ENCODE measurements at places on chromosomes 16 and 17.

DNA sequence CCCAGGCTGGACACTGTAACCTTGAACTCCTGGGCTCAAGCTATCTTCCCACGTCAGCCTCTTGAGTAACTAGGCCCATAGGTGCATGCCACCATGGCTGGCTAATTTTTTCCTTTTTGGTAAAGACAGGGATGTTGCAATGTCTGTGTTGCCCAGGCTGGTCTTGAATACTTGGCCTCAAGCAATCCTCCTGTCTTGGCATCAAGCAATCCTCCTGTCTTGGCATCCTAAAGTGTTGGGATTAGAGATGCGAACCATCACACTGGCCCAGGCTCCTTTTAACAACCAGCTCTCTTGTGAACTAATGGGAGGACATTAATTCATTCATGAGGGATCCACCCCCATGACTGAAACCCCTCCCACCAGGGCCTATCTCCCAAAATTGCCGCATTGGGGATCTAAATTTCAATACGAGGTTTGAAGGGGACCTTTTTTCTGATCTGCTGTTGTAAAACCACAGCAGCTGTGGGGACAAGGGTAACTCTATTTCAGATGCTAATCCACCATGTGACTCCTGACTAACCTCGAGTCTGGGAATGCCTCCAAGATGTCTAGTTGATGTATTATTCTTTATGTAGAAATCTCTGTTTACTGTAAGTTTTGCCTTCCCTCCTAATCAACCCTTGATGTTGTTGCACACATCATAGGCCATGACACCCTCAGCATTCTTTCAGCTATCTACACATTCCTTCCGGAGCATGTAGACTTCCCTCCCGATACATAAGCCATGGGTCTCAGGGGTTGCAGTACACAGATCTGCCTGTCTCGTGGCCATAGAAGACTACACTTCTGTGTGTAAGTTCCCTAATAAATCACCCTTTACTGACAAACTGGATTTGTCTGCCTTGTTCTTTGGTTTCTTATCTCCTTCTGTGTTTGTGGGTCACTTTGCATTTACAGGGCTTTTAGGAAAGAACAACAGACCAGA is 37.6 kb downstream of the RNF112 start:
- no peak for DNase-seq

DNA sequence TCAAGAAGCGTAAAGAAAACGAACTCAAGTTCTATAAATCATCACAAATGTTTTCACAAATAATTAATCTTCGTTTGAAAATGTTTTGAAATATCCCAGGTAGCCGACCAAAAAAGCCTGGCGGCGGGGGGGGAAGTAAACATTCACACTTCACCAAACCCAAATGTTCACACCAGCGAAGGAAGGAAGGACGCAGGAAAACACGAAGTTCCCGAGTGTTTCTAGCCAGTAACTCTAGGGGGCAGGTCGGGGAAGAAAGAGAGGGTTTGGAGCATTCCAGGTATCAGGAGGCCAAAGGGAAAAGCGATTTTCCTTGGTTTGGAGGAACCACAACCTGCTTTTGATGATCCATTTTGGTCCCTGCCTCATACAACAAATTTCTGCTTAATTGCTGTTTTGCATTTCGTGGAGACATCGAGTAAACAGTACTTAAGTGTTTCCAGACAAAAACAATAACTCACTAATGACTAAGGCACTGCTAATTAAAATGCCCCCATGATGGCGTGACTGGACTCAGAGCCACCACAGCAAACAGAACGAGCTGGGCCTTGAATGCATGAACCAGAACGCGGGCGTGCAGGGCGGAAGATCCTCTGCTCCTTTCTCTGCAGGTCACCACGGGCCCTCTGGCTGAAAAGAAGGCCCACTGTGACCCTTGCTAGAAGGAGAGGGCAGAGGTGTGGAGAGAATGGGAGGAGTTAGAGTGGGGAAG is 16.6 kb downstream of the ZFHX3 start:
- no peak for DNase-seq

GRCh38 chr17:60542071-60542470 is 16.0 kb upstream of the APPBP2 start:
- DNase-seq: no peak

DNA sequence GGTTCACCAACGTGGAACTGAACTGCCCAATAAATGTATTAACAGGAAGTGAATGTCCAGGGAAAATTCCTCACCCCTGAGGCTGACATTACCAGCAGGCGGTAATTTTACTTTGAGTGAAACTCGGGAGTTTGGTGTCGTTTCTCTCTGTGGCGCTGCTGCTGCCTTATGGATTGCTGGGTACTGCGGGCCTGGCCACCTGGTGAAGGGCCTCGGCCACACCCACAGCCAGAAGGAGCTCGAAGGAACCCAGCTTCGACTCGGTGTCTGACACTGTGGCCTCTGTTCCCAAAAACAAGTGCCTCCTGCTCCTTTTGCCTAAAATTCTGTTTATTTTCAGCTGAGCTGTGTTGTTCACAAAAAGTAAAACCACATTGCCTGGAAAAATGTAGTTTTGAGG is 115.0 kb downstream of the BANP start:
- DNase-seq: no peak

DNA sequence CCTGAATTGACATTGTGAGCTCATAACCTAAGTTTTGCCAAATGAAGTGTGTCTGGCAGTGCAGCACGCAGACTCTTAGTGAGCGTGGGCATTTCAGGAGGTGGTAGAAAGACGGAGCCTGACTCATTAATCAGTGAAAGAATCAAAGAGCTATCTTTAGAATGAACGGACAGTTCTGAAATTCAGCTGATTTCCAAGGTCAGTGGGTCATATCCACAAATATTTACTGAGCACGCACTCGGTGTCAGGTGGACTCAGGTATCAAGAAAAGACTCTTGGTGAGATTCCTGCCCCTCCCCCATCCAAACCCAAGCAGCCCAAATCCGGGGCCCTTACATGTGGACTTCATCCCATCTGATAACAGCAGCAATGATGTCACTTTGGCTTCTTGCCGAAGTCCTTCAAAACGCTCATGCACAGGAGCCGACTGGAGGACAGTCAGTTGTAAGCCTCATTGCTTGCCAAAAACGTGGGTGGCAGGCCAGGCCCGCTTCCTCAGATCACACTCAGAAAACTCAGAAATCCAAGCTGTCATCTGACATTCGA is 185.8 kb downstream of the HS3ST3A1 start:
- DNase-seq: no peak

GRCh38 chr17:42779936-42780850 is at the start of gene WNK4:
Gene WNK4, plus strand, starts transcription at chr17:42780610. Its CDS starts 89 bp downstream, at chr17:42780699.
- DNase-seq: no peak
